Left lung (tissue), 14 donors: ENCODE measurements at places on chromosomes 1 and 21. TPM values are rescaled to one million over a fixed set of nuclear protein-coding genes. Genes with fewer than 3 reads are reported as not detected.

DNA sequence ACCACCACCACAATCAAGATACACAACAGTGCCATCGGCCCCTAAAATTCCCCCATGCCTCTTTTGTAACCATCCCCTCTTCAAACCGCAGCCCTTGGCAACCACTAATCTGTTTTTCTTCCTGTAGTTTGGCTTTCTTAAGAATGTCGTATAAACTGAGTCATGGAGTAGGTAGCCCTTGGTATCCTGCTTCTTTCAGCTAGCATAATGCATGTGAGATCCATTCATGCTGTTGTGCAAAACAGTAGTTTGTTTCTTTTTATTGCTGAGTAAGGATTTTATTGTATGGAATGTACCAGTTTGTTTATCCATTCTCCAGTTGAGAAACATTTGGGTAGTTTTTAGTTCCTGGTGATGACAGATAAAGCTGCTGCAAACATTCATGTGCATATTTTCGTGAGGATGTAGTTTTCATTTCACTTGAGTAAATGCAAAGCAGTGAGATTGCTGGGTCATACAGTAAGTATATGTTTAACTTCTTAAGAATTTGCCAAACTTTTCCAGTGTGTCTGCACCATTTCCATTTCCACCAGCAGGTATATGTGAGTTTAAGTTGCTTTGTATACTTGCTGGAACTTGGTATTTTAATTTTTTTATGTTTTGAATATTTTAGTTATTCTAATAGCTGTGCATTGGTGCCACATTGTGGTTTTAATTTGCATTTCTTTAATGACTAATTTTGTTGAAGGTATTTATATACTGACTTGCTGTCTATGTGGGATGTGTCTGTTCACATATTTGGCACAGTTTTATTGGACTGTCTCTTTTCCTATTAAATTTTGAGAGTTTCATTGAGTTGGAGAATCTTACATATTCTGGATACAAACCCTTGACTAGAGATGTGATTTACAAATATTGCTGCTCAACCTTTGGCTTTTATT, 148.4 kb upstream of the MAP1LC3C start:
- H3K36me3 ChIP-seq = no peaks in the 10 kb centered on the region
- peak; percentile 69 for DNase-seq
- H3K4me3 ChIP-seq = no peak overlapping the region
- no peaks in the 10 kb centered on the region for H3K27me3 ChIP-seq

GRCh38 chr1:95282518-95282895, 48.5 kb downstream of the RWDD3 start:
- no peak for DNase-seq
- no peak overlapping the region for H3K27ac ChIP-seq
- no peaks in the 10 kb centered on the region for H3K4me1 ChIP-seq
- no peak overlapping the region for H3K4me3 ChIP-seq

- H3K4me3 ChIP-seq = no peak overlapping the region
- peaks cover 34% of the 10 kb centered on the region for H3K27me3 ChIP-seq
- no peak overlapping the region for H3K27ac ChIP-seq
- no peak for DNase-seq
Observed at GRCh38 chr1:41915786-41916571, 2.7 kb downstream of the HIVEP3 start.

DNA sequence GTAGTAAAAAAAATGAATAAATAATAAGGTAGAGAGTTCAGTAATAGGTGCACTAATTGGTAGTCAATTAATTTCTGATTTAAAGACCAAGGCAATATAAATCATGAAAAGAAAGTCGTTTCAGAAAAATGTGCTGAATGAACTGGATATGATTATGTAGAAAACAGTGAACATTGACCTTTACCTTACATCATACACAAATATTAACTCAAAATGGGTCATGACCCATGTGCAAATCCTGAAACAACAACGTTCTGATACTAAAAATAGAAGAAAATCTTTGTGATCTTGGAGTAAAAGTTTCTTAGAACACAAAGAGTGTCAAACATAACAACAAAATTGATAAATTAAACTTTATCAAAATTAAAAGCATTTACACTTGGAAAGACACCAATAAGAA, 39.1 kb downstream of the COL11A1 start:
- no peak for DNase-seq
- H3K4me3 ChIP-seq = no peak overlapping the region
- H3K27ac ChIP-seq = no peak overlapping the region
- H3K36me3 ChIP-seq = no peaks in the 10 kb centered on the region

DNA sequence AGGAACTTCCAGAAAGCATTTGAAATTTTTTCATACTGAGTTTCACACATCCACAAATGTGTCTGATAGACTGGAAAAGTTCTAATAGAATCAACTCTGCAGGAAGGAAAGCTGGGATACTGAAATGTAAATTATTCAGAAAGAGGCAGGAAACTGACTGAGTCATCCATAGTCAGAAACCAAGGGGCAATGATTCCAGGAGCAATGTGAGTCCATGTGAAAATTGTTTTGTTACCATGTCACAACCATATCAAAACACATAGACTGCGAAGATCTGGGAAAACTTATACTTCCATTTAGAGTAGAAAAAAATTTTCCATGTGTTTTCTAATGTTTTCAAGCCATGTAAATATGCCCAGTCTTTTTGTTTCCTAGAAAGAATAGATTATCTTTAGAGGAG, 142.3 kb upstream of the TMPRSS15 start:
- no peaks in the 10 kb centered on the region for H3K27me3 ChIP-seq
- no peak overlapping the region for H3K27ac ChIP-seq
- no peaks in the 10 kb centered on the region for H3K4me1 ChIP-seq
- no peaks in the 10 kb centered on the region for H3K36me3 ChIP-seq
- no peak overlapping the region for H3K4me3 ChIP-seq

DNA sequence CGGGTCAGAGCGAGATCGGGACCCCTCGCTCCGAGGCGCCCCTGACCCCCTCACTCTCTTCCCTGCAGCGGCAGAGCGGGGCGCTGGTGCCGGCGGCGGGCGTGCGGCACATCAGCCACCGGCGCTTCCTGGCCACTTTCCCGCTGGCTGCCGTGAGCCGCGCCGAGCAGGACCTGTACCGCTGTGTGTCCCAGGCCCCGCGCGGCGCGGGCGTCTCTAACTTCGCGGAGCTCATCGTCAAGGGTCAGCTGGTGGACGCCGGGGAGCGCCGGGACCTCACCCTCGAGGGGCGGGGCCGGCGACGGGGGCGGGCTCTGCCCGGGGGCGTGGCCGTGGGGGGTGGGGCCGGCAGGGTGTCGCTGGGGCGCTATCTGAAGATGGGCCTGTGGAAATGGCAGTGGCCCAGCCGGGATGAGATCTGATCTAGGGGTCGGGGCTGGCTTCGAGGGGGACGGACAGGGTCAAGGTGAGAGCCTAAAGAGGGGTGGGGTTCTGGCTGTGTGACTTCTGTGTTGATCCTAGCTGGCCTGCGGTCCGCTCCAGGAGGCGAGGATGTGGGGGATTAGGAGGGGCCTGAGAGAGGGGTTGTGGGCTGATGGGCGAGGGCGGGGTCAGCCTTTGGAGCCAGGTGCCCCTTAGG, 23.6 kb downstream of the PTPRU start:
- peak overlapping the region; percentile 47 for H3K4me3 ChIP-seq
- peaks cover 9% of the 10 kb centered on the region for H3K4me1 ChIP-seq
- peak; percentile 45 for DNase-seq
- H3K27me3 ChIP-seq = peaks cover 62% of the 10 kb centered on the region
- no peaks in the 10 kb centered on the region for H3K36me3 ChIP-seq
- H3K27ac ChIP-seq = no peak overlapping the region

DNA sequence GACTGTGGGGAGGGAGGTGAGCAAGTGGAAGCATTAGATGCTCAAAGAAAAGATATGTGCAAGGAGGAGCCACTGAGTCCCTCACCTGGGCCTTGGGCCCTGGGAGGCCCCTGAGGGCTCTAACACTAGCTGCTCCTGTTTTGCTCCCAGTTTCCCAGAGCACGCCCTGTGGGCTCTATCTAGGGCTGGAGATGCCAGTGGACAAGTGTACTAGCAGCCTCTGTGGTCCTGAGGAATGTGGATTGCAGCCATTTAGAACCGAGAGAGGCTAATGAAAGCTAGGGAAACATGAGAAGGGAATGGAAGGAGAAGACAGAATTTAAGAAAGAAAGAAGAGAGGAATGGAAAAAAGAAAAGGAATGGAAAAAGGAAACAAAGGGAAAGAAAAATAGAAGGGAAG, 10.0 kb upstream of the TBX15 start:
- no peak for DNase-seq
- no peak overlapping the region for H3K4me3 ChIP-seq
- H3K36me3 ChIP-seq = no peaks in the 10 kb centered on the region
- peaks cover 12% of the 10 kb centered on the region for H3K4me1 ChIP-seq

GRCh38 chr1:10339815-10340214, 59.0 kb upstream of the PGD start:
- H3K4me1 ChIP-seq = no peaks in the 10 kb centered on the region
- DNase-seq = peak; percentile 18
- no peak overlapping the region for H3K27ac ChIP-seq
- no peak overlapping the region for H3K4me3 ChIP-seq
- peaks cover 97% of the 10 kb centered on the region for H3K36me3 ChIP-seq
- no peaks in the 10 kb centered on the region for H3K27me3 ChIP-seq

- peak overlapping the region; percentile 71 for H3K4me3 ChIP-seq
- H3K4me1 ChIP-seq = peaks cover 42% of the 10 kb centered on the region
- peak overlapping the region; percentile 98 for H3K27ac ChIP-seq
- no peaks in the 10 kb centered on the region for H3K27me3 ChIP-seq
- DNase-seq = no peak
Observed at GRCh38 chr1:8423269-8423691, 105.4 kb downstream of the SLC45A1 start.

DNA sequence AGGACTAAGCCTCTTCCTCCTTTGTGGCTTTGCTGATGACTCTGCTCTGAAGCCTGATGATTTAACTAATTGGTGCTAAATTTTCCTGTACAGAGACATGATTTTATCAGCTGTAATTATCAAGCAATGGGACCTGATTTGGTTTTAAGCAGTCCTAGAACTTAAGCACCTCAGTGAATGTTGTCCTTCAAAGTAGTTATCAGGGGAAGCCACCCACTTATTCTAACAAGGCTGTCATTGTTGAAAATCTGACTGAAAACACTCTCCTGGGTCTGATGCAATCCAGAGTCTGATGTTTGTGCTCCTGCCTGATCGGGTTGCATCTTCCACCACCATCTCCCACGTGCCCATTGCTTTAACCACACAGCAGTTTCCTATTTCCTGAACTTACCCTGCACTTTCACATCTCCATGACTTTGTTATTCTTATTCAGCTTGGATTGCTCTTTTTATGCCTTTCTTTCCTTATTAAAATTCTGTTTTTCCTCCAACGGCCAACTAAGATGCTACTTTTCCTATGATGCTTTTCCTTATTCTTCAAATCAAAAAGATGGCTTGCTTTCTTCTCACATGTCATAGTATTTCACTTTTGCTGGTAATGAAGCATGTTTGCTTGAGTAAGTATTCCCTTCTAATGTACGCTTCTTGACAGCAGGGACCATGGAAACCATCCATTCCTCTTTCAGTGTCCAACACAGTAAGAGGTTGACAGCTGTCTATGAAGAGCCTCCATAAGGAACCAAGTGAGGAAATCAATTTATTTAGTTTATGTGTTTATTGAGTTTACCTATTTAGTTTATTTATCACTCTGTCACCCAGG, 55.0 kb downstream of the S1PR1 start:
- no peaks in the 10 kb centered on the region for H3K36me3 ChIP-seq
- H3K27ac ChIP-seq = peak overlapping the region; percentile 51
- no peak overlapping the region for H3K4me3 ChIP-seq
- no peak for DNase-seq
- no peaks in the 10 kb centered on the region for H3K27me3 ChIP-seq

DNA sequence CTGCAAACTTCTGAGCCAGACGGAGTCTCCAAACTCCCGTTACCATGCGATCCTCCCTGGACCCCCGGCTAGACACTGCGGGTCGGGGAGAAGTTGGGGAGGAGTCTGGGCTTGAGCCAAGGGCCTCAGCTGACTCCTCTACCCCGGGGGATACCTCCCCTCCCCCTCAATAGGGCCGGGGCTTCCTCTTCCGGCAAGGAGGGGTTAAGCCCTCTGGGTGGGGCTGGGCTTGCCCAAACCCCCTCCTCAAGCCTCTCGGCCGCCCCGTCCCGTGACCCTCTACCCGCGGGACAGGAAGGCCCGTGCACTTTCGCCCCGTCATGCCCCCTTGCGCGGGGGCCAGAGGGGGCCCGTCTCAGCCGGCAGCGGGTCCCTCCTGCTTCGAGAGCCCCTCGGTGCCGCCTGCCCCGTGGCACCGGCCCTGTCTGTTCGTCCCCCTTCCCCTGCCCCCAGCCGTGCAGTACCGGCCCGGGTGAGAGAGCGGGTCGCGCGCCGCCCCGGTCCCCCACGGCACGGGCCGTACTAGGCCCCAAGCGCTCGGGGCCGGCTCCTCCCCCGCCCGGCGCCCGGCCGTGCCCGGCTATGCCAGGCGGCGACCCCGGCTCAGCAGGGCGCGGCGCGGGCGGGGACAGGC, 652 bp downstream of the ARL8A start:
- H3K4me3 ChIP-seq = peak overlapping the region; percentile 92
- H3K27me3 ChIP-seq = no peaks in the 10 kb centered on the region
- peak overlapping the region; percentile 98 for H3K27ac ChIP-seq
- H3K36me3 ChIP-seq = no peaks in the 10 kb centered on the region
- peak; percentile 66 for DNase-seq
- H3K4me1 ChIP-seq = peaks cover 13% of the 10 kb centered on the region

GRCh38 chr1:245956225-245956624, 550.9 kb downstream of the SMYD3 start:
- no peak overlapping the region for H3K4me3 ChIP-seq
- H3K27me3 ChIP-seq = no peaks in the 10 kb centered on the region
- H3K36me3 ChIP-seq = no peaks in the 10 kb centered on the region
- H3K4me1 ChIP-seq = peaks cover 21% of the 10 kb centered on the region
- peak overlapping the region; percentile 26 for H3K27ac ChIP-seq

Gene OXCT2
- 0.82 TPM for total RNA-seq

Gene IL19
- total RNA-seq = not detected

Gene HES3
- not detected for total RNA-seq

Gene MRPL24
- 42.8 TPM for total RNA-seq
